ENCODE measurements at places on chromosomes 4 and X. TPM values are rescaled to one million over a fixed set of nuclear protein-coding genes. Genes with fewer than 3 reads are reported as not detected.
A peak's percentile ranks its signal among the peaks of the same experiment; 100 is the strongest.

GABRG1 gene
- not detected for total RNA-seq

ABCB7 gene
- 14.5 TPM for total RNA-seq

SEL1L3 gene
- 32.3 TPM for total RNA-seq

TBC1D9 gene
- 13.5 TPM for total RNA-seq

USP27X gene
- total RNA-seq = 0.99 TPM

RTL3 gene
- total RNA-seq = 0.52 TPM

DNA sequence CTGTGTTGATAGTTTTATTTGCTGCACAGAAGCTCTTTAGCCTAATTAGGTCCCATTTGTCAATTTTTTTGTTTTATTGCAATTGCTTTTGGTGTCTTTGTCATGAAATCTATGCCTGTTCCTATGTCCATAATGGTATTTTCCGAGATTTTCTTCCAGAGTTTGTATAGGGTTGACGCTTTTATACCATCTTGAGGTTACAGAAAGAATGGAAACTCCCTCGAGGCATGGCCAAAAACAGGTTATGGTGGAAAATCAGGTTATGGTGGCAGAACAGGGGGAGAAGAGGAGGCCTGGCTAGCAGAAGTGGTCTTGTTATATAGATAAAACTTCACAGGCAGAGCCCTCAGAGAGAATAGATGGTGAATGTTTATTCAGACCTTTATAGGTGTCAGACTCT, 21.6 kb downstream of the OPHN1 start:
- no peak for DNase-seq

DNA sequence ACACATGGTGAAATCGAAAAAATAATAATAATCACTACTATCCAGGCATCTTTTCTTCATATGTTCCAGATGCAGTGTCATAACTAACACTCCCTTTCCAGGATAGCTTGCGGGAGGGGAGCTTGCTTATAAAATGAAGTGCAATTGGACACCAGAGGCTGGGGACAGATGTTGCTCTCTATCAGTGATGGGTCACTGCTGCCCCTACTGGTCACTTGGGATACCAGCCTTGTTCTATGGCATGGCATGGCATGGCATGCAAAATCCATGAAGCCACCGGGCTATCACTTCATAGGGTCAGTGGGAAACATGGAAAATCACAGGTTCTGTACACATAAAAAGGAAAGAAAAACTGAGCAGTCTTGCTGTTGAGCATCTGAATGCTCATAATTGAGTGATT, 168.1 kb downstream of the GLRA2 start:
- peak; percentile 21 for DNase-seq

DNA sequence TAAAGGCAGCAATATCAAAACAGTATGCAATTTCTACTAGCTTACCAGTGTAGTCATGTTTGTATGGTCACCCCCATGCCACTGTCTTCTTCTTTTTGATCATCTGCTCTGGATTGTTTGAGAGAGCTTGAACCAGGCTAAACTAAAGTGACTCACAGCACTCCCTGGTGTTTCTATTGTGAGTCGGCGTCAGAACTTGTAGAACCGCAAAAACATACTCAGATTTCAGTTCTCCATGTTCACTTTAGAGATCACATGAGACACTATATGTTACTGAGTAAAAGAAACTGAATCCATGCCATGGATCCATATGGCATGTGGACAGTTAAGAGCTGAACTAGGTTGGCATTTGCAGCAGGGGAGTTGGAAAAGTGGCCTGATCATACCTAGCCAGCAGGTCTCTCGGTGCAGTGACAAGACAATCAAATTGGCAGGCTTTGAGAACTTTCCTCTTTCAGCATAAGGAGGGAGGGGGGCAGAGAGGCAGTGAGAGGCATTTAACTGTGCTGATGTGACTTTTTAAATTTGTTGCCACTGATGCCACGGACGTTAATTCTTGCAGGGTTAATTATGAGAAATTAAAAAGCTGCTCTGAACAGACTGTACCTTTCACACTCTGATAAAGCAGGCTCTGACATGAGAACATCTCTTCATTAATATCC, 88.4 kb downstream of the AFF2 start:
- DNase-seq = no peak

DNA sequence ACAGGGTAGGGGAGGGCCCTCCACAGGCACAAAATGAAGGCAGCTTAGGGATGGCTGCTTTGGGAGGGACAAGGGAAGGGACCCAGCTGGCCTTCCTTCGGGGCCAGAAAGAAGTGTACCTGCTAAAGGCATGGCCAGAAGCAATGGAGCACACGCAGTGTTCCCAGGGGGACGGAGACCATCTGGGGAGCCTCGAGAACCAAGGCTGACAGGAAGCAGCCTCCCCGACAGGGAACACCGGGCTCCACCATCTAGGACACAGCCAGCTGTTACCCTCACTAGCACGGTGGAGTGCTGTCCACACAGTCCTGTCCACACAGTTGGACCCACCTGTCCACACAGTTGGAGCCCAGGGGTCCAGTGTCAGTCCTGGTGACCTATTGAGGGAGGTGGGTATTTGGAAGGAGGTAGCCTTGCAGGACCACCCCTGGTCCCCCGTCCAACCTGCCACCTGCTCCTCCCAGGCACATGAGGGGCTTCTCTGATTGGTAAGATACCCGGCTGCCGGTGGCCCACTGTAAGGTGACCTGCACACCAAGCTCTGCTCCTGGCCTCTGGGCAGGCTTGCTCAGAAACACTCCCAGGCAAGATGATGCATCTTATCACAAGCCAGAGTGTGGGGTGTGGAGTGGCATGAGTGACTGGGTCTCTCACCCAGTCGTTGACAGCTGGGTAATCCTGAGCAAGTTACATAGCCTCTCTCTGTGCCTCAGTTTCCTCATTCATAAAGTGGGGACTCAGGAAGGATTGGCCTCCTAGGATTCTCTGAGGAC, 20.5 kb upstream of the AFAP1 start:
- DNase-seq = no peak

DNA sequence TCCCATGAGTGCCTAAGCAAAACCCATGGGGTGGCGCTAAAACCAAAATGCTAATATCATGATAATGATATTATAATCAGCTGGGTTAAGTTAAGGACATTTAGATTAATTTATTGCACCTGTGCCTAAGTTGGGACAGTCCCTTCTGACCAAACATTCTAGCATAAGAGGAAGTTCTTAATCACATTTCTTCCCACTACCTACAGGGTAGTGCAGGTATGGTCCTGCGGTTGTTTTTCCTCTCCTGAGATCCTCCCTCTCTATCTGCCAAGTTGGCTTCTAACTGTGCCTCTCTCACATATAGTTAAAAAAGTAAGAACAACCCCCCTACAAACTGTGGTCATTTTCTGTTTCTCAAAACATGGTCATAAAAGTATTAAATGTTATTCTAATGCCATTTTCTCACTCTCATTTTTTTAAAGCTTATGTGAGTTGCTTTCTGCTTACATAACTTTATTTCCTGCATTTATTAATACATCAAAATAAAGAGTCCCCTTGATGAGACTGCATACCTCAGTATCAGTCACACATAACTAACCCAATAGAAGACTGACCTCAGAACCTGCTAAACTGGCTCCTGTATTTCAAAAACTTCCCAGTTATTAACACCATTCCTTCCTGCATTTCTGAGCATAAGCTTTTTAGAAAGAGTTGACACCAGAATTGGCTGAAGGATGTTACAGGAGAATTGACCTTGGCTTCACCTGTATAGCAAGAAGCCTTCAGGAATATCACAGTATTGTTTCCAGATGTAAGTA, 1332.5 kb downstream of the FSTL5 start:
- DNase-seq = no peak

- no peak for DNase-seq
Observed at GRCh38 chr4:83489711-83490326, 4.9 kb upstream of the ABRAXAS1 start.

- DNase-seq = no peak
Observed at GRCh38 chr4:53130896-53131561, 234.8 kb downstream of the SCFD2 start.

DNA sequence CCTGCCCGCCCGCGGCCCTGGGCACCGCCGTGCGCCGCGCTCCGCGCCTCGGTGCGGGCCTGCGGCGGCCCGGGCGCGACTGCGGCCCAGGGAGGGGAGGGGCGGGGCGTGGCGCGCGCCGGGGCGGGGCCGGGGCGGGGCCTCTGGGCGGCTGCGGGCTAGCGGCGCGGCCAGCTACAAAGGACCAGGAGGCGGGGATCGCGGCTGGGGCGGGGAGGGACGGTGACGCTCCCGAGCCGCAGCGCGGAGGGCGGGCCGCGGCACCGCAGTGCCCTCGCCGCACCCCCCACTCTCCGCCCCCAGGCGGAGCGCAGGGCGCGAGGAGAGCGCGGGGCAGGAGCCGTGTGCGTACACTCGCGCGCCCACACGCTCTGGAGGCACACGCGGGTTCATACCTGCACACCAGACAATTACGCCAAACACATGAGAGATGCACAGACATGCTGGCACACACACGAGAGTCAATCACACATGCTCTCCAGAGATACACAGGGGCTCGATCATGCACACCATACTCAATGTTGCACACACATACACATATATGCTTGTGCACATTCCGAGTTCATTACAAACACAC, at the start of gene CRMP1:
CRMP1 (minus strand) TSS at position 83 of the 577 bp plus-strand sequence. CDS start 117 bp downstream, outside the sequence.
- DNase-seq = no peak

All from body of pancreas (tissue), 4 donors.